ENCODE measurements at places on chromosomes 3 and 15. TPM values are rescaled to one million over a fixed set of nuclear protein-coding genes. Genes with fewer than 3 reads are reported as not detected.

GRCh38 chr3:150222691-150223489 is 185.2 kb upstream of the TSC22D2 start:
- H3K4me1 ChIP-seq: peaks cover 2% of the 10 kb centered on the region
- H3K27ac ChIP-seq: no peak overlapping the region
- H3K36me3 ChIP-seq: no peaks in the 10 kb centered on the region
- H3K27me3 ChIP-seq: no peaks in the 10 kb centered on the region
- DNase-seq: no peak

- no peaks in the 10 kb centered on the region for H3K36me3 ChIP-seq
- peak; percentile 69 for DNase-seq
- H3K4me1 ChIP-seq: peaks cover 25% of the 10 kb centered on the region
These were observed 381.8 kb upstream of the THBS1 start for GRCh38 chr15:39199076-39199475.

DNA sequence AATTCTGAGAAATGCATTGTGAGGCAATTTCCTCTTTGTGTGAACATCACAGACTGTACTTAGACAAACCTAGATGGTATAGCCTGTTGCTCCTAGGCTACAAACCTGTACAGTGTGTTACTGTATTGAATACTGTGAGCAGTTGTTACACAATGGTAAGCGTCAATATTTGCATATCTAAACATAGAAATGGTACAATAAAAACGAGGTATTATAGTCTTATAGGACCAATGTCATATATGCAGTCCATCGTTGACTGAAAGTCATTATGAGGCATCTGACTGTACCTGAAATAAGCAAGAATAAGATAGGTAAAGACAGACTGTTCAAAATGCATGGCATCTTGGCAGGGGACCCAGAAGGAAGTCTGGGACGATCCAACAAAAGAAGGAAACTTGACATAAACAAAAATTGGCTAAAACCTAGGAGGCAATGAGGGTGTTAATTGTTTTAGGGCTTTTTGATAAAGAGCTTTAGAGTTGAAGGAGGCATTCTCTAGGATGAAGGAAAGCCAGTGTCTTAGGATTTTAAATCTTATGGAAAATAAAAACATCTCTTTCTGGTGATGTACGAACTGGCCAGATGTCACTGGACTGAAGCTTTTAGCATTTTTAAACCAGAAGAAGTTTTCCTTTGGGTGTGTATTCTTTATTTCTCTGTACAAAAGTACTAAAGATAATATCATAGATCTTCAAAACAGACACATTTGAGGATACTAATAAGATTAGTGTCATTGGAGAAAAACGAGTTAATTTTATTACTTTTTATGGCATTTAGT is 9.2 kb upstream of the SPRED1 start:
- DNase-seq: no peak
- H3K4me3 ChIP-seq: no peak overlapping the region
- H3K27me3 ChIP-seq: no peaks in the 10 kb centered on the region

- H3K36me3 ChIP-seq: peaks cover 5% of the 10 kb centered on the region
- DNase-seq: no peak
- no peak overlapping the region for H3K27ac ChIP-seq
- peaks cover 2% of the 10 kb centered on the region for H3K4me1 ChIP-seq
- H3K27me3 ChIP-seq: no peaks in the 10 kb centered on the region
These were observed 12.2 kb downstream of the NKIRAS1 start for GRCh38 chr3:23904545-23904944.

DNA sequence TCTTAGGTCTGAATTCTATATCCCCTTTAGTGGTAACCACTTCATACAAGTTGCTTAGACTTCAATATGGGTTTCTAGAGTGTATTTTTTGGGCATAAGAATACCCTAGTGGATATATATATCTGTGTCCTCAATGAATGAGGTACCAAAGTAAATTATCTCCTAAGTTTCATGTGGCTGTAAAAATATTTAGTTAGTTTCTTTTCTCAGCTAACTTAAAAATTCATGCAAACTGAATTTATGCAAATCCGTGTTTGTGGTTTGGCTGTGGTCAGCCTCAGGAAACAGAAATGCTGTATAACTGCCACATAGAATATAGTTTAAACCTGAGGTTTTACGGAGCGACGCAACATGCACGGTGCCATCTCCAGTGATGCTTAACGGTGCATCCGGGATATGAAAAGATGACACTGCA is 80.3 kb downstream of the PEX5L start:
- no peaks in the 10 kb centered on the region for H3K4me1 ChIP-seq
- no peak overlapping the region for H3K4me3 ChIP-seq
- no peaks in the 10 kb centered on the region for H3K36me3 ChIP-seq
- DNase-seq: no peak
- H3K27ac ChIP-seq: no peak overlapping the region

GRCh38 chr3:20080956-20081554 is 40.8 kb downstream of the KAT2B start:
- no peaks in the 10 kb centered on the region for H3K27me3 ChIP-seq
- no peak overlapping the region for H3K4me3 ChIP-seq
- H3K36me3 ChIP-seq: no peaks in the 10 kb centered on the region

GRCh38 chr3:45515999-45516725 is 78.4 kb upstream of the LIMD1 start:
- peak overlapping the region; percentile 12 for H3K27ac ChIP-seq
- no peaks in the 10 kb centered on the region for H3K27me3 ChIP-seq

DNA sequence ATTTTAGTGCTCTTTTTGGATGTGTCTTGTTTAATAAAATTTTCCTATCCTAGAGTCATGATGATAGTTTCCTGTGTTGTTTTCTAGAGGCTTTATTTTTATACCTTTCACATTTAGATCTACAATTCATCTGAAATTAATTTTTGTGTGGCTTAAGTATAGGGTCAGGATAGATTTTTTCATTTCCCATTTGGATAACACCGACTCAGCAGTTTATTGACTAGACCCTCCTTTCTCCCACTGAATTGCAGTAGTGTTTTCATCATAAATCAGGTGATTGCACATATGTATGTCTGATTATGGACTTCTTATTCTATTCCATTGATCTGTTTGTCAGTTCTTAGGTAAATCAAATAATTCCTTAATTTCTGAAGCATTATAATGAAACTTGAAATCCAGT is 10.4 kb downstream of the PRR23A start:
- DNase-seq: no peak
- no peaks in the 10 kb centered on the region for H3K36me3 ChIP-seq
- no peak overlapping the region for H3K27ac ChIP-seq

DNA sequence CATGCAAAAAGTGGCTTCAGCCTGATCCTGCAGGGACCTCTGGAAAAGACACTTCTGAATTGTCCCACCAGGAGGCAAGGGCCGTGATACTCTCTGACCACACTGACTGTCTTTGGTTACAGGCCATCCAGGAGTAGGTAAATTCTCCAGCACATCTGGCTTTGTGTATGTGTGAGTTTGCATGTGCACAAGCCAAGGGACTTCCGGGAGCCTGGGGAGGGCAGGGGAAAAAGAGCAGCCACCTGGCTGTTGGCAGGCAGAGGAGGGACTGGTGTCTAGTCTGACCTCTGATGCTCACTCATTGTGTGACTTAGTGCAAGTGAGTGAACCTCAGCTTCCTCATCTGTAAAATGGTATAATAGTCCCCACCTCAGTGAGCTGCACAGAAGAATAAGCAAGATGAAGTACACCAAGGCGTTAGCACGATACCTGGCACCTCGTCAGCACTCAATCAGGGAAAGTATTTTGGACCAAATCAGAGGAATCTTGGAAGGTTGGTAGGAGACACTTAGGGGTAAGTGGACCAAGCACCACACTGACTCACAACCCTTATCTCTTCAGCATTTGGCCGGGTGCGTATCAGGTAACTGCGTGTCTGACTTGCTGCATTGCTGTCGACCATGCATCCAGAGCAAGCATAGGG is 19.1 kb downstream of the KLHL6 start:
- H3K4me3 ChIP-seq: no peak overlapping the region
- DNase-seq: no peak
- H3K4me1 ChIP-seq: peaks cover 4% of the 10 kb centered on the region

- no peak overlapping the region for H3K27ac ChIP-seq
- H3K4me3 ChIP-seq: no peak overlapping the region
- H3K27me3 ChIP-seq: no peaks in the 10 kb centered on the region
These were observed 61.0 kb downstream of the ZBBX start for GRCh38 chr3:167318996-167319615.

DNA sequence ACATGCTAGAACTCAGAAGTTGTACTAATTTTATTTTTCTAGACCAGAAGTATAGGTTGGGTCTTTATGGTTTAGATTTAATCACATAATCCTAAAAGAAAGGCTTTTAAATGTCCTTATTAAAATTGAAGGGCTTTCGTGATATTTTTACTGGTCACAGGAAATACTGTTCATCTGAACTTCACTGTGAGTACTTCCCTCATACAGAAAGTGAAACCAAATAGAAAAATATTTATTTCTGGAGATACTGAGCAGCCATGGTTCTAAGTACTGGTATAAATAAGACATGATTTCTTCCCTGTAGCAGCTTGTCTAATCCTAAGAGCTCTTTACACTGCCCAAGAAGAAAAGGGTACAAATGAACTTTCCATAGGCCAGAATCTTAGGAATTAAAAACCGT is 2.0 kb downstream of the SNRK start:
- peaks cover 1% of the 10 kb centered on the region for H3K27me3 ChIP-seq
- H3K27ac ChIP-seq: no peak overlapping the region
- H3K36me3 ChIP-seq: peaks cover 8% of the 10 kb centered on the region

DNA sequence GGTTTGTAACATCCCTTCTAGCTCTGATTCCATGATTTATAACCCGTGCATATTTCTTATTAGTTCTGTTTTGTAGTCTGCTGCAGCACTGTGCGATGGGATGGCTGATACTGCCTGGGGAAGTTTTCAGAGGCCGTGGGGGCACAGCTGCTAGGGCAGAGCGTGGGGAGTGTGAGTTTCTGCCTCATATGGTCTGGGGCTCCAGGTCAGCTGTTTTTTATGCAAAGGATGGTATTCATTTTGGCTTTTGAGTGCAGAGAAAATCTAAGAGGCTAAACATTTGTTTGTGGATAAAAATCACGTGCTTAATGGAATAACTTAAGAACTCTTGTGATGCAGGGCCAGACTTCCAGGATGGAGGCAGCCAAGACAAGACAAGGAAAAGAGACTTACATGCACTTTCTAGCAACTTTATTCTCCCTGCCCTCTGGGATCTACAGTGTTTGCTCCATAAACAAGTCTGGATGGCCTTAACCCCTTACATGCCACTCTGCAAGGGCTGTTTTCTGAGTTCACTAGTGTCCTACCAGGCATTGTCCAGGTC is 45.5 kb upstream of the CFAP161 start:
- no peak overlapping the region for H3K4me3 ChIP-seq
- H3K36me3 ChIP-seq: no peaks in the 10 kb centered on the region
- peaks cover 5% of the 10 kb centered on the region for H3K4me1 ChIP-seq

Gene ROBO1
- 23.8 TPM for polyA plus RNA-seq

Gene ALDH1A2
- polyA plus RNA-seq: not detected

Gene CCR3
- polyA plus RNA-seq: not detected

Gene GOLGA8G
- not detected for polyA plus RNA-seq

Gene OR5K2
- not detected for polyA plus RNA-seq

Measured in IMR-90 (cell line).